Osteoblast (primary cell): ENCODE measurements at places on chromosomes 5 and 9.

GRCh38 chr5:129382921-129383672 lies 77.0 kb upstream of the ADAMTS19 start:
- no peak for DNase-seq
- no peak overlapping the region for H3K27ac ChIP-seq
- no peaks in the 10 kb centered on the region for H3K27me3 ChIP-seq
- H3K4me3 ChIP-seq, result no peak overlapping the region
- no peaks in the 10 kb centered on the region for H3K4me1 ChIP-seq
- no peaks in the 10 kb centered on the region for H3K36me3 ChIP-seq

DNA sequence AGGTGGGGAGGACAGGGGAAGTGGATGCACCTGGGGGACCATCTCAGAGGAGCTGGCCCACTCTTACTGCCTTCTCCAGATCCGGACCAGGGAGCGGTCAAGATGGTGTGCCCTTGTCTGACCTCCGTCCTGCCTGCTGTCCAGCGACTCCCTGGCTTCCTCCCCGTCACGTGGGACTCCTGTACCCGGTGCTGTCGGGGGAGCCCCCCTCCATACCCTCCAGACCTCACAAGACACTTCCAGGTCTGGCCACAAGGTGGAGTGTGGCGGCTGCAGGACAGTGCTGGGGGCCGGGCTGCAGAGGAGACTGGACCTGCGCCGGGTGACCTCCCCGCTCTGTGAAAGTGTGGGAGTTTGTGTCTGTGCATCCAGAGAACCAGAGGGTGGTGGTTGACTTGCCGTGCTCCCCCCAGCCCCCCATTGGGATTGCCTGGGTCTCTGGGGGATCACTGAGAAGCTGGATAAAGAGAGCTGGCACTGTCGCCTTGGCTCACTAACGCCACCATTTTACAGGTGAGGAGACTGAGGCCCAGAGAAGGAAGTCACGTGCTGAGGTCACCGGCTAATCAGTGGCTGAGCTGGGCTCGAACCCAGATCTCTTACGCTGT lies 1.9 kb upstream of the CRB2 start:
- H3K27ac ChIP-seq, result no peak overlapping the region
- DNase-seq, result peak; percentile 97
- no peaks in the 10 kb centered on the region for H3K4me1 ChIP-seq
- H3K36me3 ChIP-seq, result no peaks in the 10 kb centered on the region
- no peak overlapping the region for H3K4me3 ChIP-seq
- H3K27me3 ChIP-seq, result peaks cover 12% of the 10 kb centered on the region

GRCh38 chr9:123511326-123512277 lies 155.6 kb downstream of the CRB2 start:
- H3K36me3 ChIP-seq, result no peaks in the 10 kb centered on the region
- no peaks in the 10 kb centered on the region for H3K27me3 ChIP-seq
- no peak for DNase-seq
- H3K27ac ChIP-seq, result no peak overlapping the region

DNA sequence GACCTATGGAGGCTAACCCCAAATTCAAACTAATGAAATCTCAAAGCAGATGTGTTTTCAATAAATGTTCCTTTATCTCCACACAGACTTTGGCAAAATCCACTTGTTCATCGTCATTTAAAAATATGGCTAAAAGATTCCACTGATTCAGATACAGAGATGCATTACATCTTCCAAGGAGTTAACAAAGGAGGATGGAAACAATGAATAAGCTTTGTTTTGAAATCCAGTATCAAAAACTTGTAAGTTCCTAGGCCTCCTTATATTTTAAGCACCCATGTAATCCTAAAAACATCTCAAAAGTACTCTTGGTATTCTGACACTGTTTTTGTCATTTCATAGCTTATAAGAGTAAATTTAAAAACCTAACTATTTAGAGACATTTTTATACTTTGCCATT lies 345.6 kb upstream of the ACTBL2 start:
- H3K36me3 ChIP-seq, result no peaks in the 10 kb centered on the region
- DNase-seq, result no peak
- H3K27ac ChIP-seq, result peak overlapping the region; percentile 25
- H3K4me3 ChIP-seq, result no peak overlapping the region
- peaks cover 26% of the 10 kb centered on the region for H3K4me1 ChIP-seq
- H3K27me3 ChIP-seq, result no peaks in the 10 kb centered on the region

DNA sequence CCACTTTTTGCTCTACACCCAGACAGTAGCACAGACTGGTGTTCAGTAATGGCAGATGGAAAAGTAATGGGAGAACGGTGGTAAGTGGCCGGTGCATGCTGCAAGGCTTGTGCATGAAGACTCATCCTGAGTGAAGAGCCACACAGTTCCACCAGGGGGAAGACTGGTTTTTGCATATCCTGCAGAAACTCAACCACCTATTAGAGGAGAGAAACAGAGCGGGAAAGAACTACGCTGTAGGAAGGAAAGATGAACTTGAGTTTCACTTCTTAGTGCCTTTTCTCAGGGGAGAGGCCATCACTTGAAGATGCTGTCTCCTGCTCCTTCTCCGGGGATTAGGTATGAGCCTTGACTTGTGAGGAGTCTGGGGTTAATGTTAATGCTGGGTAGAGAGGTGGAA lies 9.4 kb upstream of the PRSS3 start:
- no peak overlapping the region for H3K4me3 ChIP-seq
- H3K27ac ChIP-seq, result no peak overlapping the region
- DNase-seq, result peak; percentile 76
- H3K36me3 ChIP-seq, result no peaks in the 10 kb centered on the region

DNA sequence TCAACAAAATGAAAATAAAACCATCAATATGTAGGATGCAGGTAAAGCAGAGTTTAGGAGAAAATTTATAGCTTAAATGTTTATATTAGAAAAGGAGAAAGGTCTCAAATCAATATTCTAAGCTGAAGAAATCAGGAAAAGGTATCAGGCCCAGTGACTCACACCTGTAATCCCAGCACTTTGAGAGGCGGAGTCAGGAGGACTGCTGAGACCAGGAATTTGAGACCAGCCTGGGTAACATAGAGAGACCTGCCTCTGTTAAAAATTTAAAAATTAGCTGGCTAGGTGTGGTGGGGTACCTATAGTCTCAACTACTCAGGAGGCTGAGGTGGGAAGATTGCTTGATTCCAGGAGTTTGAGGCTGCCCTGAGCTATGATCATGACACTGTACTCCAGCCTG lies 32.2 kb downstream of the CCDC69 start:
- no peak for DNase-seq
- H3K27ac ChIP-seq, result no peak overlapping the region
- no peaks in the 10 kb centered on the region for H3K27me3 ChIP-seq
- H3K36me3 ChIP-seq, result no peaks in the 10 kb centered on the region
- no peak overlapping the region for H3K4me3 ChIP-seq
